Stimulated activated CD8-positive, alpha-beta memory T cell treated with anti-CD3 and anti-CD28 coated beads, Interleukin-7, amount 100 ng/mL, for 48 hours (primary cell): ENCODE measurements at places on chromosomes 1 and 21.

GRCh38 chr21:22961258-22961657 is 1963.0 kb downstream of the NCAM2 start:
- no peak for DNase-seq

GRCh38 chr1:67609577-67610341 is 75.2 kb upstream of the GADD45A start:
- DNase-seq, result no peak

DNA sequence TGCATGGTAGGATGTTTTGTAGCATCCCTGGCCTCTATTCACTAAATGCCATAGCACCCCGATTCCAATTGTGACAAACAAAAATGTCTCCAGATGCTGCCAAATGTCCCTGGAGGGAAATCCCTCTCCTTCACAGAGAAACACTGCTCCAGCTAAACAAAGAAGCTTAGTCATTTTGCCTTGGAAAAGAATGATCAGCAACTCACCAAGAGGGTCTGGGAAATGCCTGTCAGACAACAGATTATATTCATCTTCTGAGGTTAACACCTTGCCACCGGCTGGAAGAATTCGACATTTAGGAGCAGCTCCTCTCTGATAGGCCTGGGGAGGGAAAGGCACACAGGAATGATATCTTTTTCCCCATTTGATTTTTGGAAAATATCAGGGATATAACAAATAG is 84.4 kb downstream of the NIBAN1 start:
- no peak for DNase-seq

GRCh38 chr1:234892642-234893041 is 236.0 kb downstream of the TOMM20 start:
- DNase-seq, result no peak

DNA sequence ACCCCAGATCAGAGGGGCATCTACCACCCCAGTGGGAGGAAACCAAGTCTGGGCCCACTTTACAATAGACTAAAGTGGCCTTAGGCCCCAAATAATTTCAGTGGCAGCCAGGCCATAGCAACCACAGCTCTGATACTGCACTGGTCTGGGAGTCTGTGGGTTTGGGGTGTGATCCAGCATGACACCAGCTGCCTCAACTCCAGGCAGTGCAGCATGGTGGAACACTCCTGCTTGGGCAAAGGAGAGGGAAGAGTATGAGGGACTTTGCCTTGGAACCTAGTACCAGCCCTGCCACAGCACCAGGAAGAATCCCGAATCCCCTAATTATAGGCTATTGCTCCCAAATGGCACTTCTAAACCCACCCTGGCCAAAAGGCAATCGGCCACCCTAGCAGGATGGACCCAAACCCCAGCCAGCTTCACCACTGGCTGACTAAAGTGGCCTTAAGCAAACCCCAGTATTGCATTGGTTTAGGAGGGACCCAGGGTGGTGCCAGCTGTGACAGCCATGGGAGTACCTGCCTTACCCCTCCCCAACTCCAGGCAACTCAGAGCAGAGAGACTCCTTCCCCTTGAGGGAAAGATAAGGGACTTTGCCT is 47.1 kb downstream of the PACC1 start:
- no peak for DNase-seq

DNA sequence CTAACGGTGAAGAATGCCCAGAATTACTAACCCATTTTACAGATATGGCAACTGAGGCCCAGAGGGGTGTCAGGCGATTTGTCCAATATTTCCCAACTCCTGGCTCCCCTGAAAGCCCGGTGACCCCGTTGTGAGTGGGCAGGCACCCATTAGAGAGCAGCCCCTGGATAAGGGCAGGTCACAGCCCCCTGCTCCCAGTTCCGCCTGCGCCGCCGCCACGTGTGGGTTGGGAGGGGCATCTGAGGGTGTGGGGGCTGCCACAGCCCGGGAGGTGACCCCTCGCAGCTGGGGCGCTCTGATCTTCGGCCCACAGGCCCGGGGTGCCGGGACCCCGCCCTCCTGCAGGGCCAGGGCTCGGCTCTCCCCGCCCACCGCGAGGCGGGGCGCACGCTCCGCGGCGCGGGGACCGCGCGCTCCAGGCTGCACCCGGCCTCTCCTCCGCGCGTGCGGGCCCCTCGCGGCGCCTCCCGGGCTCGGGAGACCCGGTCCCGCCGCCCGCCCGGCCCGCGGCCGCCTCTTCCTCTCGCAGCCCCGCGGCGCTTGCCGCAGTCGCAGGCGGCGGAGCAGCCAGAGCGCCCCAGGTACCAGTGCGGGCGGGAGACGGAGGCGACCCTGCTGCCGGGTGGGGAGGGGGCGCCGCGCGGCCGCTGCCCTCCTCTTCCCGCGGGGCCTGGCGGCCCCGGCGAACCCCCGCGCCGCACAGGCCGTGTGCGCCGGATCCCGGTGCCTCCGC is at the start of gene HTR6:
Gene HTR6, plus strand, starts transcription at position 423 of the 733 bp plus-strand sequence. CDS start 879 bp downstream, outside the sequence.
- no peak for DNase-seq

GRCh38 chr1:38194472-38194871 is 147.9 kb upstream of the POU3F1 start:
- no peak for DNase-seq

DNA sequence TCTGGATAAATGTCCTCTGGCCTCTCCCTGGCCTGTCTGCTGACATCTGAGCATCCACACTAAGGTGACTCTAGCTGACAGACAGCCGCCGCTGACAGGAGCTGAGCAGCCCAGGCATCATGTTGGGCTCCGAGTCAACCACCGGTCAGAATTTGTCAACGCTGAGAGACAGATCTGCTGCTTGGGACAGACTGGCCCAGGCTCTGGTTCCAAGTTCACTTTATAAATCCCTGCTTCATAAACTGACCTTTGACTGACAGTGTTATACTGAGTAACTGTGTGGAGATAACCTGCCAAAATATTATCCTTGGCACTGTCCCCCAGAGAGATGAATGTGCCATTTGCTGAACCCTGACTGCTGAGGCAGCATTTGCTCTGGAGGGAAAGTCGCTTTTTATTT is 616.7 kb downstream of the NPHP4 start:
- no peak for DNase-seq

DNA sequence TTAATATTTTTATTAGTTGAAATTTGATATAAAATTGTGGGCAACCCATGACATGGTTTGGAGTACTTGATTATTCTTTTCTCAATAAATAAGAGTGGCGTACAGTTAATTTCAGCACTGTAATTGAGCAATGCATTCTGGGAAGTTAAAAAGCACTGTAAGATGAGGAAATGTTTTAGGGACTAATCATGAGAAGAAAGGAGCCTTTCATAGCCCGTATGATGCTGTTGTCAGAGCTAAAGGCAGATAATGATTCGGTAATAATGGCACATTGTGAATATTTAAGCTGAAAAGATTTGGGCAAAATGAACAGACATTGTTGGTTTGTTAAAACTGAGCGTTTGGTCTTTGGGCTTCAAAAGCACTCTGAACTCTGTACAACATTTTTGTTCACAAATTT is 139.3 kb downstream of the NFIA start:
- DNase-seq, result no peak

GRCh38 chr1:43934101-43934985 is 742 bp downstream of the ARTN start:
- DNase-seq, result no peak

GRCh38 chr1:38153778-38154470 is 107.3 kb upstream of the POU3F1 start:
- DNase-seq, result no peak

DNA sequence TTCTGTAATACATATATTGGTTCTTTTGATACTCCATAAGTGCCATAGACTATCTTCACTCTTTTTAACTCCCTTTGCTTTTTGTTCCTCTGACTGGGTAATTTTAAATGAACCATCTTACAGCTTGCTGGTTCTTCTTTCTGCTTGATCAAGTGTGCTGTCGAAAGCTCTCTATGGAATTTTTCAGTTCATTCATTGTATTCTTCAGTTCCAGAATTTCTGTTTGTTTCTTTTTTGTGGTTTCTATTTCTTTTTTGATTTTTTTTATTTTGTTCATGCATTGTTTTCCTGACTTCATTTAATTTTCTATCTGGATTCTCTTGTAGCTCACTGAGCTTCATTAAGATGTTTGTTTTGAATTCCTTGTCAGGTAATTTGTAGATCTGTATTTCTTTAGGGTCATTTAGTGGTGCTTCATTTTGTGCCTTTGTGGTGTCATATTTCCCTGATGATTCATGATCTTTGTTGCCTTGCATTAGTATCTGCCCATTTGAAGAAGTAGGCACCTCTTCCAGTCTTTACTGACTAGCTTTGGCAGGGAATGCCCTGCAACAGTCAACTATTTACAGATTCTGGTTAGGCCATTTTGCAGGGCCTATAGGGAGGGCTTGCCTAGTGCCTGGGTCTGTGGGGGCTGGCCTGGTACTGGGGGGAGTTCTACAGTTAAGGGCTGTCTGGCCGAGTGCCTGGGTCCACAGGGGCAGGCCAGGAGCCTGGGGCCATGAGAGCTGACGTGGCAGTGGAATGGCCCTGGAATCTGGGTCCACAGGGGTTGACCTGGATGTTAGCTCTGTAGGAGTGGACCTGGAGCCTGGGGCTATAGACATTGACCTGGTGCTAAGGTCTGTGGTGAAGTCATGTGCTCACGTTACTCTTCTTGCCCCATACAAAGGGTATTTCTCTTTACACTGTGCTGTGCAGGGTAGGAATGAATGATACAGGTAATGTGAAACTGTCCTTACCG is 89.7 kb downstream of the MAGI3 start:
- DNase-seq, result no peak

DNA sequence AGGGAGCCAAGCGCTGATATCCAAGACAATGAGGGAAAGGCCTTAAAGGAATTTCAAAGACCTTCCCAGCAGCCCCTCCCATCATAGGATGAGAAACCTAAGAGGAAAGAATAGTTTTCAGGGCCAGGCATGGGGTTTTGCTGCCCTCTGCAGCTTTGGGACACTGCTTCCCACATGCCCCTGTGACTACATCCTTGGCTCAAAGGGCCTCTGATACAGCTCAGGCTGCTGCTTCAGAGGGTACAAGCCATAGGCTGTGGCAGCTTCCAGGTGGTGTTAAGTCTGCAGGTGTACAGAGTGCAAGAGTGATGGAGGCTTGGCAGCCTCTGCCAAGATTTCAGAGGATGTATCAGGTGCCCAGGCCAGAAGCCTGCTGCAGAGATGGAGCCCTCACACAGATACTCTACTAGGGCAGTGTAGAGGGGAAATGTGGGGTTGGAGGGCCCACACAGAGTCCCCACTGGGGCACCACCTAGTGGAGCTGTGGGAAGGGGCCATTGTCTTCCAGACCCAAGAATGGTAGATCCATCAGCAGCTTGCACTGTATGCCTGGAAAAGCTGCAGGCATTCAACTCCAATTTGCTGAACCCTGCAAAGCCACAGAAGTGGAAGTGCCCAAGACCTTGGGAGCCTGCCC is 125.8 kb downstream of the SLC45A1 start:
- no peak for DNase-seq

- DNase-seq, result no peak
Observed at GRCh38 chr21:33761441-33762036, 119.2 kb downstream of the ITSN1 start.

- no peak for DNase-seq
Observed at GRCh38 chr1:87252406-87252805, 76.3 kb upstream of the LMO4 start.

DNA sequence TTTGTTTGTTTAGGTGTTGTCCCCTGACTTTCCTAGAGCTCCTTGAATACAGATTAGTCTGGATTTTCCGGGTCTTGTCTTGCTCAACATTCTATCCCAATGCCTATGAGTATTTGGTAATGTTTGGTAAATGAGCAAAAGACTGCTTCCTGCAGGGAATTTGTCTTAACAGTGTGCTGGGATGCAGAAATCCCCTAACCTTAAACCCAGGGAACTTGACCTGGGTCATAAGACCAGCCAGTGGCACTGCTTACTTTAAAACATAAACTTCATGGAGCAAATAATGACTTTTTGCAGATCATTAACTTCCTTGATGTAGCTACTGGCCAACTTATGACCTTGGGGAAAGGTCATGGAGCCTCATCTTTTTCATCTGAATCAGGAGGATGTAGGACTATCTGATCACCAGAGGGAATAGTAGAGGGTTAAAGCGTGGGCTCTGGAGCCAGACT is 27.2 kb downstream of the TCEANC2 start:
- DNase-seq, result no peak

DNA sequence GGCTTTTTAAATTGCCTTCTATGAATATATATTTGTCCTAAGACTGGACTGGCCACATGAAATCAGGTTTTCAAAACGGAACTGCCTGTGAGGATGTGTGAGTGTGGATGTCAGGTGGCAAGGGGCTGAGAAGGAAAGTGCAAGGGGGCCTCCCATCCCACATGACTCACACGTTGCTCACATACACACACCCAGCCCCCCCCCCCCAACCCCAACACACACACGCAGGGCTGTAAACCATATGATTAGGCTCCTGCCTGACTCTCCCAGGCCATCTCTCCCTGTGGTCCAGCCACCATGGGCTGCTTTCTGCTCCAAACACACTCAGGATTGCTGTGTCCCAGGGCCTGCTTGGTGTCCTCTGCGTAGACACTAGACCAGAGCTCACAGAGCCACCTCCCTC is 22.4 kb downstream of the DEGS1 start:
- peak; percentile 27 for DNase-seq

DNA sequence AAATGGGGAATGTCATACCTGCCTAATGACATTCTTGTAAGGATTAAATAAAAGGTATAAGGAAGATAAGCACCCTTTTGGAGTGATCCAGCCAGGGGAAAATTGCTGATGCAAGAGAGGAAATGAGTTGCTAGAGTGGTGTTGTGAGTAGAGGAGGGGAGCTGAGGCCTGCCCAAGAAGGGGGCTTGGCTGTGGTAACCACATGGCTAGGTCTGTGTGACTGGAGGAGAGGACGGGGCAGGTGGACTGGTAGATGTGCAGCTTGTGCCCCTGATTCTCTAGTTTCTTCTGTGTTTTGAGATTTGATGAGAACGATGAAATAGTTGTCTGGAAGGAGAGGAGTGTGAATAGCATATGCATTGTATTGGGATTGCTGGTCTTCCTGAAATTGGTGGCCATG is 6.6 kb downstream of the TXLNA start:
- no peak for DNase-seq

- DNase-seq, result no peak
Observed at GRCh38 chr21:26423511-26423910, 149.6 kb downstream of the CYYR1 start.

GRCh38 chr1:245458761-245459174 is 304.0 kb downstream of the KIF26B start:
- DNase-seq, result no peak
